ENCODE measurements at places on chromosomes 5 and 9.

GRCh38 chr5:170632266-170632984, 128.6 kb downstream of the KCNIP1 start:
- no peak for DNase-seq

GRCh38 chr5:111960476-111961215, 203.7 kb upstream of the NREP start:
- DNase-seq, result no peak

GRCh38 chr5:137696481-137696880, 39.4 kb downstream of the KLHL3 start:
- peak; percentile 38 for DNase-seq

DNA sequence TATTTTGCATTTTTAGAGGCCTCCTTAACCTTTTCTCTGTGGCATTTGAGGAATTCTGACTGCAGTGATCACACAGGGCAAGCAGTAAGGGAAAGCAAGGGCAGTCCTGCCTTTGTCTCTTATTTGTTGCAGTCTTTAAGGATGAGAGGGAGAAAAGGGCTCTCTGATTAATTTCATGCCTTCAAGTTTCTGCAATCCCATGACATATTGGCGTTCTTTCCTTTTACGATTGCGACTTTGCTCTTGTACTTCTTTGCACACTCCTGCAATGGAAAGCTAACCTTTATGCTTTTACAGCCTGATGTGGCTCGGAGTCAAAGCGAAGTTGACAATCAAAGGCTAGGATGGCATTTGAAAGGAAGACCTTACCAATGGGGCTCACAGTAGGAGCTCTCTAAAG, 698.4 kb downstream of the DNAH5 start:
- DNase-seq, result no peak

DNA sequence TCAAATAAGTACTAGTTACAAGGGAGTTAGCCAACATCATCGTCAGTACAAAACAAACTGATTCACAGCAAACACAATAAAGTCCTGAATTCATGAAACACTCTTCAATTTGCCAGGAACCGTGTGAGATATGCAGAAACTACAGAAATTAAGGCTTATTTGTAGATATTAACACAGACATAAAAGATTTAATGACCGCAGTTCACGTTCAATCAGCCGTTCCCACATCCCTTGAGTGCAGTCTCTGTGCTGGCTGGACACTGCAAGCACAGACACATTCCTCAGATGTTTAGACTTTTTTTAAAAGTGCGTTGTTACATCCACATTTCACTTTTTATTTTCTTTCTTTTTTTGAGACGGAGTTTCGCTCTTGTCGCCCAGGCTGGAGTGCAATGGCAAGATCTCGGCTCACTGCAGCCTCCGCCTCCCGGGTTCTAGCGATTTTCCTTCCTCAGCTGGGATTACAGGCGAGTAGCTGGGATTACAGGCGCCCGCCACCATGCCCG, 566 bp upstream of the CEP78 start:
- no peak for DNase-seq

- no peak for DNase-seq
Measured at GRCh38 chr9:125446561-125447094, 185.0 kb downstream of the GAPVD1 start.

DNA sequence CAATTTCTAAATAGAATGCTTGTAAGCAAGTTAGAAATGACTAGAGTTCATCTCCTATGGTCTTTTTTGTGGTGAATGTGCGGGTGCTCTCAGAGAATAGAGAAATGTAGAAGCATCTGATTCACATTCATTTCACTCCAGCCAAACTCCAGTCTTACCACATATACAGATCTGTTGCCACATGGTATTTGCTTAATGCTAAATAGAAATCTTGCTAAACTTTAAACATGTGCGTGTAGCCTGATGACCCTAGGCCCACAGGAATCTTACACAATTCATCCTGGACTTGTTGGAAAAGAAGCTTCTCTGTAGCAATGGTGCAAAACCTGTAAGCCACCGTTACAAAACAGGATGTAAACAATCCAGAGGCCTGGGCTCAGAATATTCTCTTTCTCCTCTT, 135.2 kb downstream of the PCSK1 start:
- DNase-seq, result no peak

GRCh38 chr9:24561957-24562356, 16.3 kb upstream of the IZUMO3 start:
- no peak for DNase-seq

DNA sequence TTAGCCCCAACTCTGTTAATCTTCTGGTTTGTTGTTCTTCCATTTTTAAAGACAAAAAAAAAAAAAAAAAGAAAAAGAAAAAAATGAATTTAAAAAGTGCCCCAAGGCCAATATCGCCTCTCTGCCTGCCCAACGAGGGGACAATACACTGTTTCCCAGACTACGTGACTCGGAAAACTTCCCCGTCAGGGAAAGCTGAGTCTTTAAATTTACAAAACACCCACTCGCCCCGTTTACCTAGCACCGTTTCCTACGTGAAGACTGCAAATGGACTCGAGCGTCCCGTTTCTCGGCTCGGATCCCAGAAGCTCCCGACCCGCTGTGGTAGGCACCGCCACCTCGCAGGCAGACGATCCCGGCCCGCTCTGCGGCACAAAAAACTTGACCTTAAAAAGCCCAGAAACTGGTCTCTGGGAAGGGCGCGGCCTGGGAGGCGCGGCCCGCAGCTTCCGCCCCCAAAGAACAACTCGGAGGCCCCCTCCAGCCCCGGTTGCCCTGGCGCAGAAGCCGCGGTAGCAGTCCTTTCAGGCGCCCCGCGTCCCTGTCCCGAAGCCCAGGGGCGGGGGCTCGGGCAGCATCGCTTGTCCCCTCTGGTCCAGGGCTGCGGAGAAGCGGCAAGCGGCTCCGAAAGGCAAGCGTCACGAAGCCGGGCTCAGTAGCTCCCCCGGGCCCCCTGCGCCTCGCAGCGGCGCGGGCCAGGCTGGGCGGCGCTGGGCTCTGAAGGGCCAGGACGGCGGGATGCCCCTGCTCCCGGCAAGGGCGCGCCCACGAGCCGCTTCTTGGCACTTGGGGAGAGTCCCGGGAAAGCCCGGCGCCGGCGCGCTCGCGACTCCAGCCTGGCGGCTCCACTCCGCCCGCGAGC, at the start of gene GCNT4:
Gene GCNT4 (minus strand): TSS at position 367 of the 862 bp plus-strand sequence. CDS start 22,521 bp downstream, outside the sequence.
- DNase-seq, result peak; percentile 74

- DNase-seq, result no peak
Measured at GRCh38 chr5:172792701-172793570, 21.9 kb upstream of the DUSP1 start.

DNA sequence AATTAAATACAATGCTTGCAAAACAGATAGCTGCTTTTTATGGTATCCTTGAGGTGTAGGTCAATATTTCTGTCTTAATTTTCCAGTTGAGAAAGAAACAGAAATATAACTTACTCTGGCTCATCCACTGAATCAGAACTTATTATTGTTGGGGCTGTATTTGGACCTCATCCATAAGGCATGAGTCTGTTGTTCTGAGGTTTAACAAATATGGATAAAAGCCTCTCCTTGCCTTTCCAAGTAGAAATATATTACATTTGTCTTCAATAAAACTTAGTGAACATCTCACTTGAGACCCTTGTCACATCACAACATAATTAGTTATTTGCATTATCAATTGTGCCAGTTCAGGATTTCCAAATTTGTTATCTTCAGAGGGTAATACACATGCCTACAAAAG, 525.8 kb downstream of the AGTPBP1 start:
- no peak for DNase-seq

- DNase-seq, result no peak
Measured at GRCh38 chr9:82998409-82998808, 64.5 kb downstream of the RASEF start.

DNA sequence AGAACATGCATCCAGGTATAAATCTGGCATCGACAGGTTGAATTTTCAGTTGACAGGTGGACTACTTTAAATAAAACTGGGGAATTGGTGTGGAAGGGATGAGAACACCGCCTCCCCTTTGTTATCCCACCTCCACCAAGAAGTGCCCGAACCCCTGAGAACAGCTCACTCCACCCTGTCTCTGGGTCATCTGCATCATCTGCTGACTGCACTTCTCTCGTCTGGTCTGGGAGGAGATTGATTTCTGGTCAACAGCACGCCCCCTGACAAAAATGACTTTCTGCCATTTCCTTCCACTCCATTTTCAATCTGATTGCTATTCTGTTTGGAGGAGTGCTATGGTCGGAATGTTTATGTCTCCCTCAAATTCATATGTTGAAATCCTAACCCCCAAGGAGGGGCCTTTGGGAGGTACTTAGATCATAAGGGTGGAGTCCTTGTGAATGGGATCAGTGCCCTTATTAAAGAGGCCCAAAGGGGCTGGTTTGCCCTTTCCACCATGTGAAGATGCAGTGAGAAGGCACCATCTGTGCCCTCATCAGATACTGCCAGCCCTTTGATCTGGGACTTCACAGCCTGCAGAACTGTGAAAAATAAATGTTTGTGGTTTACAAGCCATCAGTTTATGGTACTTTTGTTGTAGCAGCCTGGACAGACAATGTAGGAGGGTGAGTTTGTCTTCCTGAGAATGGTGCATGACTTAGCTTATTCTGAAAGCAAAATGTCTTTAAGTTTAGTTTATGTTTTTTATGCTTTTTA, 145.7 kb downstream of the EGFLAM start:
- no peak for DNase-seq

DNA sequence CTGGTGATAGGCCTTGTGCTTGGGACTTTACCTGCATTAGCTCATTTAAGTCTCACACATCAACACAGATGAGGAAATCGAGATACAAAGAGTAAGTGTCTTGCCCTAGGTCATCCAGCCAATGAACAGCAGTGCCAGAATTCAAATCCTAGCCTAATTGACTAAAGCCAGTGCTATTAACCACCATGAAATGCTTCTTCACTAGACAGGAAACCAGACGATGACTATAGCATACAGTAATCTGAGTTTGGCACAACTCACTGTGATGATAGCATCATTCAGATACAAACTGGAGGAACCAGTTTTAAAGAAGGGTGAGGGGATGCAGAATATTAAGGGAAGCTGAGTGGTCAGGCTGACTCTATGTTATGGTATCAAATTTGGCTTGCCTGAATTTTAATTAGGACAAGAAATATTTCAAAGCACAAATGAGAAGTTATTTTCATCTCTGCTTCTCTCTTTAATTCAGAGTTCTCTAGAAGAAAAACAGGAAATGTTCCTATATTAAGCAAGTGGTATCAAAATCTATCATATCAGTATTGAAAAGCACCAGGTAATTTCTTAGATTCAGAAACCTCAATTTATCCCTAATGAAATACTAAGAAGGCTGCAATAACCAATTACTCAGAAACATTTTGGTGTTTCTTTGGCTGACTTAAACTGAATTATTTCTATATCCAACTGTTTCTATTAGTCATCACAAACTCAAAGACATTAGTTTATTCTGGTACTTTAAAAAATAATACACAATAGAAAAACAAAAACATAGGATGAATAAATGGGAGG, 147.0 kb upstream of the RASA1 start:
- no peak for DNase-seq

- no peak for DNase-seq
Measured at GRCh38 chr5:177122566-177122965, 11.0 kb upstream of the NSD1 start.
